ENCODE measurements at places on chromosomes 12 and 14.

- no peak for DNase-seq
These were observed 24.9 kb downstream of the FBXO21 start for GRCh38 chr12:117165342-117165741.

DNA sequence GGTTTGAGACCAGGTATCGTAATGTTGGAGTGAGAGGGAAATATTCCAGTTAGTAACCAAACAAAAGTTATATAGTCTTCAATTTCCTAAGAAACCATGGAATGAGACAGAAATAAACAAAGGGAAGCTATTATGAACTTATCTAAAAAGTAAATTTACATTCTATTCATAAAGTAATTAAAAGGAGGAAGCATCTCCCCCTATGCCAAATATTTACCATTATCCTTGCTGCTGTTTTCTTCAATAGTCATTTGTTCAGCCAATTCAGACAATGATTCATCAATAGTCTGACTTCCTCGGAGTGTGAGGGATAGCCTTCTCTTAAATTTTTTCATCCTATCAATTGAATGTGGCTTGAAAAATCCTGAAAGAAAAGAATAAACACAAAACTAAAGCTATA lies 65.7 kb downstream of the CDK17 start:
- DNase-seq: no peak

- no peak for DNase-seq
These were observed 1.2 kb downstream of the PTPRO start for GRCh38 chr12:15323480-15323879.

- DNase-seq: no peak
These were observed 28.1 kb upstream of the PRICKLE1 start for GRCh38 chr12:42617622-42618021.

DNA sequence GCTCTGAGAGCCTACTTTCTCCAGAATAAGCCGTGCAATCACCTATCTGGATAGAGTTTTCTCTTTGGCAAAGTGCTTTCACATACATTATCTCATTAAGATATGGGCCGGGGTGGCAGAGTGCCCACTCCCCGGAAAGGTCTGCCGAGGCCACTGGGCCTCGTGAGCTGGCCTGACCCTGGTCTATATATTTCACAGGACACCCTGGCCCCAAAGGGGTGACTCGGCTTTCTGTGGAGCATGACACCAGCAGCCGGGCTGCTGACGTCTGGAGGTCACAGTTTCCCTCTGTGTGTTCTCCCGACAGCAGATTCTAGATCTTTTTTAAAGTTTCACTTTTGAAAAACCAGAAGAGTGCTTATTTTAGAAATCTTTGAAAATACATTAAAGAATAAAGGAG lies 27.9 kb upstream of the ATP2A2 start:
- DNase-seq: no peak

DNA sequence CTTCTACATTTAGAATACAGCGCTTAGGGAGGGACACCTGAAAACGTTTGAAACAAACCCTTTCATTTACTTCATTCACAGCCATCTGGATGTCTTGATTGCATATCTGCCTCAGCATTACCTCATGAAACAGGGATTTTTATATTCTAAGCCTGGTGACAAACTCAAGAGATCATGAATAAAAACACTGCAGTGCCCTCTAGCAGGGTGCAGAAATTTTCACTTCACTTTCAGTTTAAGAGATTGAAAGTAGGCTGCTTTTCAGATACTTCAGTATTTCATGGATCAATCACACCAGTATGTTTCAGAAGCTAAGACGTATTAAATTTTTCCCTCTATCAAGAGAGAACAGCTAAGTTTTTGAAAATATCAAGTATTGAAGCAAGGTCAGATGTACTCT lies 467.8 kb downstream of the MDGA2 start:
- no peak for DNase-seq

DNA sequence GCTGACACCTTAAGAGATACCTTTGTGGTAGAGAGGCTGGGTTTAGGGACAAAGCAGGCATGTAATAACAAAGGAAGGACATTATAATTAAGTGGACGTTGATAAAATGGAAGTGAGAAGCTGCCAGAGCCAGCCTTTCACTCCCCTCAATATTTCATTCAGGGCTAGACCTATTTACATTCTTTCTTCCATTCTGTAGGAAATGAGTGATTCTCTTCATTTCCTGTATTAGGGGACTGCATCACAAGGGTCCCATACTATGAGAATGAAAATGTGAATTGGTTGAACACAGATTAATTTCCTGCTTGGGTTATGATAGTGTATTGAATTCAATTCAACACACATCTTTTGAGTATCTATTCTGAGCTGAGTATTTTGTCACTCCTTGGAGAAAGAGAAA lies 143.0 kb downstream of the OTOGL start:
- no peak for DNase-seq

GRCh38 chr12:4325966-4326365 lies 5.0 kb downstream of the TIGAR start:
- DNase-seq: no peak

DNA sequence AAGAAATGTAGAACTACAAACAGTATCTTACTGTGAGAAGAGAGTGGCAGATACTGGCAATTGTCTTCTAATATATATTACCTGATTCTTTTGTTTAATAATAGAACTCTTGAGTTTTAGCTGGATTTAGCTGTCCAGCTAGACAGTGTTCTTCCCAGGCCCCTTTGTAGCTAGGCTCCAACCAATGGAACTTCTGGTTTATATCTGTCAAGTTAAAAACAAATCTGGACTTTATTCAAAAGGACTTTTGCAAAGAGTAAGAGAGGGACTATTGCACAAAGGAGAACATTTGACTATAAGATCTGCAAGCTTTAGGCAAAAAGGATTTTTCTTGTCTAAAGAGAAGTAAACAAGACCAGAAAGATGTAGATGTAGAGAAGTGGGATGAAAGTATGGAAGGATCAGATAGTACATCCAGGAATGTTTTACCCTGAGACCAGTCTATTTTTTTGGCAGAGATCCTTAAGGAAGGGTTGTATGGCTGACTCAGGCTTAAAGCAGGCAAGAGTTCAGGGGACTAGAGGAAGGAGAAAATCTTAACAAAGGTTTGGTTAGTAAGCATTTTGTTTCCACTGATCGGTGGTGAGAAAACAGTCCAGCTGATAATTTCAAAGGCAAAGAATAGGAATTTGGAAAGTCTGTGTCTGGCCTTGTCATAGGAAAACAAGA lies 111.1 kb upstream of the PLEKHA5 start:
- DNase-seq: no peak

Measured in SW 1271 (cell line).